Kidney (tissue), 22 donors: ENCODE measurements at places on chromosomes 1 and 21.

GRCh38 chr1:8348777-8349472, 31.0 kb downstream of the SLC45A1 start:
- DNase-seq = peak; percentile 85

GRCh38 chr1:178344513-178345091, 152.2 kb downstream of the CLEC20A start:
- no peak for DNase-seq

DNA sequence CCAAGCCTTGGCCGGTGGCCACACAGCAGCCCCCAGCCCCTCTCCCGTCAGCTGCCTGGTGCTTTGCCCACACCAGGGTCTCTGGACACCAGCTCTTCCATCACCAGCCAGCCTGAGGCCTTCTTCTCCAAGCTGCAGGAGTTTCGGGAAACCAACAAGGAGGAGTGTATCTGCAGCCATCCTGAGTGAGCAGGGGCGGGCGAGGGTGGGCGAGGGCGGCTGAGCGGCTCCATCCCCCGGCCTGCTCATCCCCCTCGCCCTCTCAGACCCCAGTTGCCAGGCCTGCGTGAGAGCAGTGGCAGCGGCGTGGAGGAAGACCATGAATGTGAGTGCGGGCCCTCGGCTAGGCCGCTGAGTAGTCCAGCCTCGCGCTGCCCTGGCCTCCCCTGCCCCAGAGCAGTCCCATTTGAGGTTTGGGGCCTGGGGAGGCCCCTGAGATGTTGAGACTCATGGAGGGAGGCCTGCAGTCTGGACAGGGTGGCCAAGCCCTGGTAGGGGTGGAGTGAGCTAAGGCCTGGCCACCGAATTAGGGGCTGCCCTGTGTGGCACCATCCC, 9.7 kb downstream of the MIIP start:
- no peak for DNase-seq

GRCh38 chr1:170863621-170864020, 71.7 kb upstream of the MROH9 start:
- no peak for DNase-seq

DNA sequence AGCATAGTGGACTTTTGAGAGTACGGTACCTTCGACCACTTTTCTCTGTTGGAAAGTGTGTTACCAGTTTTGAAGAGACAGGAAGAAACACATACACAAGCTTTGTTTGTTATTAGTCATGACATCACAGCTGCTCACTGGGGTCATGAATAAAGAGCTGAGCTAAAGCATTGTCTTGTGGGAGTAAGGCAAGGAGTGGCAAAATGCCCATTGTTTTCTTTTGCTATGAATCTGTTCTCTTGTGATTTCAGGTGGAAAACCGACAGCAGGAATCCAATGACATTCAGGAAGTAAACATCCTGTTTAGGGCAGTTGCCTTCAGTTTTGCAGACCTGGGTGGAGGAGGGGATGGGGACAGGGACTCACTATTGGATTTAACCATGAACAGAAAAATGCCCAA, 66.2 kb downstream of the RGL1 start:
- peak; percentile 24 for DNase-seq

DNA sequence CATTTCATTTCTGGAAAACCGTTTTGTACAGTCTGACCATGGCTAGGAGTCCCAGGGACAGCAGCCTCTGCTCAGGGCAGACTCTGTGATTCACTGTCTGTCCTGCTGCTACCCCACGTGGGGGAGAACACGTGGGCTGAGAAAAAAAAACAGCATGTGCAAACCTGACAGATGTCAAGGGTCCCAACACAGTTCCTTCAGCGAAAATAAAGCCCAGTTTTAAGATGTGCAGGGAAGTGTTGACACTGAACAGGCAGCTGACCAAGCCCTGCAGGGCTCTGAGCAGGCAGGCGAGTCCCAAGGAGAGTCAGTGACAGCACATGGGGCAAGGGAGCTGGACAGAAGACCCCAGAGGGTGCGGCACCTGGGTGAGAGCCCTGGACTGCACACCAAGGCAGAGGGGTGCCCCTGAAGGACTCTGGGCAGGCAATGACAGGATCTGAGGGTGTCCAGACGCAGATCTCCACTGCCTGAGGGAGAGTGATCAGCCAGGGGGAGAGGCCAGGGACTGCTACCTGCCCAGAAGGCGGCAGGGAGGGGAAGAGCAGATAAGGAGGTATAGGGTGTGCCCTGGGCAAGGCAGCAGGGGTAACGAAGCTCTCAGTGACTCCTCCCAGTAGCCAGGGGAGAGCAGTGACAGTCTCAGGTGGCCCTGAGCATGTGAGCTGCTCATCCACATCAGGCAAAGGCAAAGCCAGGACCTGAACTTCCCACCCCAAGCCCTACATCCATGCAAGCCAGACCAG, 5.1 kb upstream of the SPATC1L start:
- DNase-seq = peak; percentile 45
